ENCODE measurements at places on chromosomes 1 and 21.

DNA sequence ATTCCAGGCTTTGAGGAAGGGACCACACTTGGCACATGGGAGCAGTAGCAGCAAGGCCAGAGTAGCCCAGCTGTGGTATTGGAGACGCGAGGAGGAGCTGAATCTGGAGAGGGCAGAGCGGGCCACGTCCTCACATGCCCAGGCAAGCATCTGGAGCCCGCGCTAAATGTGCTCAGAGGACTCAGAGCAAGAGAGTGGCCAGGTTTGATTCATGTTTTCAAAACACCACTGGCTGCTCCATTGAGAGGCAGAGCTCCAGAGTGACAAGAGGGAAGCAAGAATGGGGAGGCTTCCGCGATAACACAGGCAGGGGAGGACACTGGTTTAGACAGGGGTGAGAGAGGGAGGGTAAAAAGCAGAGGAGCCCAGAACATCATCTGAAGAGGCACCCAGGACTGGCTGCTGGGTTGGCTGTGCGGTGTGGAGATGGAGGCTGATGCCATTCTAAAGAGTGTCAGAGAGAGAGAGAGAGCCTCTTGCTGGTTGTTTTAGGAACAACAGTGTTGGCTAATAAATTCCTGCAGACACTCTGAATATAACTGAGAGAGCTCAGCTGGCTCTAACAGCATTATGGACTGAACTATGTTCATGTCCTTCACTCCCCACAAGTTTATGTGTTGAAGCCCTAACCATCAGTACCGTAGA is 32.3 kb downstream of the RCAN1 start:
- peak; percentile 40 for DNase-seq

- DNase-seq = no peak
Measured at GRCh38 chr1:3673381-3674099, 21.2 kb downstream of the TP73 start.

GRCh38 chr1:223621312-223621734 is 44.2 kb downstream of the CAPN8 start:
- DNase-seq = no peak

DNA sequence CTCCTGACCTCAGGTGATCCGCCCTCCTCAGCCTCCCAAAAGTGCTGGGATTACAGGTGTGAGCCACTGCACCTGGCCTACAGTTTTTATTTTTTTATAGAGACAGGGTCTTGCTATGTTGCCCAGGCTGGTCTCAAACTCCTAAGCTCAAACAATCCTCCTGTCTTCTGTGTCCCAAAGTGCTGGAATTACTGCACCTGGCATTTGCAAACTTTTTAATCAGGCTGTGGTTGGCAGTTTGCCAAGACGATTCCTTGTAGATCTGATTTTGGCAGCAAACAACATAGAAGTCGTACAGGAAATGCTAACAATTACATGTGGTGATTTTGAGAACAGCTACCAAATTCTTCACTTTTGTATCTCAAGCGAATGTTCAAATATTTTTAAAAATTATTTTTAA is 10.1 kb downstream of the RBP7 start:
- DNase-seq = no peak

- peak; percentile 38 for DNase-seq
Measured at GRCh38 chr1:116537040-116537831, 33.6 kb downstream of the CD58 start.

GRCh38 chr1:239835946-239836440 is 255.7 kb upstream of the FMN2 start:
- DNase-seq = no peak

DNA sequence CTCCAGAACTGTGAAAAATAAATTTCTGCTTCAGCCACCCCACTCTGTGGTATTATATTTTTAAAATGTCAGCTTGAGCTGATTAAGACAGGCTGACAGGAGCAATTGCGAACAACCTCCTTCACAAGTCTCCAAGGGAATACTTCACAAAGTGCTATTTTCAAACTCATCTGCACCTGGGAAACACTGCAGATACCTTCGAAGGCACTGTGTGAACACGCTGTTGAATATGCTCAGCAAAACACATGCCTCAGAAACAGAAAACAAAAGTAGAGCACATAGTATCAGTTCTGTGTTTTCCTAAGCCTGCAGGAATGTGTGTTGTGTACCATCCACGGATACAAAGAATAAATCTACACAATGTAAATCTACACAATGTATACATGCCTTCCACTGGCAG is 10.6 kb downstream of the TSPAN2 start:
- no peak for DNase-seq

DNA sequence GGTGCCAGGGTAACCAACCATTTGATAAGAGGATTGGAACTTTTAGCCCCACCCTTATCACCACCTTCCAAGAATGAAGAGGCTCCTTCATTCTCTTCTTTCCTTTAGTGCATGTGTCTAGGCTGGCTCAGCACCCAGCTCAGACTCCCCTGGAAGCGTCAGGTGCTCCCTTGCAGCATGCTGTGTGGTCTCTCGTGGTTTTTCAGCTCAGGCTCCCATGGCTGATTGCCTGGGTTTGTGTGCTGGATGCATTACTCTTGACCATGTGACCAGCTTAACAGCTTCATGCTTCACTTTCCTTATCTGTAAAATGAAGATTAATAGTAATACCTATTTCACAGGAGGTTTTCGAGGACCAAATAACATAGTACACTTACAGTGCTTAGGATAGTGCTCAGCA is 198.4 kb downstream of the HHAT start:
- no peak for DNase-seq

DNA sequence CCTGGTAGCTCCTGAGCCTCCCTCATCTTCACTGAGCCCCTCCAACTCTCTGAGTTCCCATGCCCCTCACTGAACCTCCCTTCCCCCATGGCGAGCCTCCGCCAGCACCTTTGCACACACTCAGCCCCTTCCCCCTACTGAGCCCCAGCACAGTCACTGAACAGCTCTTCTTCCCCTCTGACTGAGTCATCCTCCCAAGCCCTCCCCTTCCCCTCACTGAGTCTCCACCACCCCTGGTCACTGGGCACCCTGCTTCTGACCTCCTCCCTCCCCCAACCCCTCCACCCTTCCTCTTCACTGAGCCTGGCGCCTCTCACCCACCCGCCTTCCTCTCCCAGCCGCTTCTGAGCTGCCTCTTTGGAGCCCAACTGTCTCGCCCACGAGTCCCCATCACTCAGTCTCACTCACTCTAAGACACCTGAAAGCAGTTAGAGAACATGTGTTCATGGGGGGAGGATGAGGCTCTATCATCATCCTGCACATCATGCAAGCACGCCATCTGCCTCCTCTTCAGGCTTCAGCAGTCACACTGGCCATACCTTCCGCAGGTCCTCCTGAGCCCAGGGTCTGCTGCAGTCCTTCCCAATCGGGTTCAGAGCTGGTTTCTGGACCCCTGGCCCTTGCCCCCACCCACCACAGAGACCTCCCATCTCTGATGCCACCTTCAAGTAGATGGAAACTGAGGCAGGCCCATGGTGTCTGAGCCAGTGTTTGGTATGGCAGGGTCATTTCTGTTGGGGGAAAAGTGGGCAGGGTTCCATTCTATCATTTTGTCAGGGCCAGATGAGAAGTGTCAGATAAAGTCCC is 2.0 kb upstream of the TRNP1 start:
- DNase-seq = peak; percentile 99

- no peak for DNase-seq
Measured at GRCh38 chr1:232978091-232978634, 27.8 kb downstream of the NTPCR start.

DNA sequence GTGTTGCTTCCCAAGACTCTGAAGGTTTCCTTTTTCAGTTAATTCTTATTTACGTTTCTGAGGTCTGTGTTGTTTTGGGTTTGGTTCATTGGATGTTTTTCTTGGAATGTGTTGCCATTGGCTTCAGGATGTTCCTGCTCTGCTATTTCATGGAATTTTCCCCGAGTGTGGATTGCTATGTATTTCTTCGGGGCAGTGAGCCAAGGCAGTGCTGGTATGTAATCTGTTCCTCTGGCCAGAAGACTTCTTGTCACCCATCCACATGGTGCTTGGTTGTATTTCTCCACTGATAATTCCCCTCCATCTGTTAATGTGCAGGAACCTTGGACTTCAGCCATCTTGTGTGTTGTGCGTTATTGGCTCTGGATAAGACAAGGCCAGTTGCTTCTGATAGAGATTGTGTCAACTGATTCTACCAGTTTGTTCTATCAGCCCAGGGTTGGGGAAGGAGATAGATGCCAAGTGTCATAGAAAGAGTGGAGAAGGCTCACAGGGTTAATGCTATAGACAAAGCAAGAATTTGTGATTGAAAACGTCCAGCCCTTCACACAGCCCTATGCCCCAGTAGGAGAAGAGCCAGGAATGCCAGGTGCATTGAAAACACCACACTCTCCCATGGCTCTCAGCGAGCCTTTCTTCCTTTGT is 505.2 kb downstream of the PLPP3 start:
- no peak for DNase-seq

DNA sequence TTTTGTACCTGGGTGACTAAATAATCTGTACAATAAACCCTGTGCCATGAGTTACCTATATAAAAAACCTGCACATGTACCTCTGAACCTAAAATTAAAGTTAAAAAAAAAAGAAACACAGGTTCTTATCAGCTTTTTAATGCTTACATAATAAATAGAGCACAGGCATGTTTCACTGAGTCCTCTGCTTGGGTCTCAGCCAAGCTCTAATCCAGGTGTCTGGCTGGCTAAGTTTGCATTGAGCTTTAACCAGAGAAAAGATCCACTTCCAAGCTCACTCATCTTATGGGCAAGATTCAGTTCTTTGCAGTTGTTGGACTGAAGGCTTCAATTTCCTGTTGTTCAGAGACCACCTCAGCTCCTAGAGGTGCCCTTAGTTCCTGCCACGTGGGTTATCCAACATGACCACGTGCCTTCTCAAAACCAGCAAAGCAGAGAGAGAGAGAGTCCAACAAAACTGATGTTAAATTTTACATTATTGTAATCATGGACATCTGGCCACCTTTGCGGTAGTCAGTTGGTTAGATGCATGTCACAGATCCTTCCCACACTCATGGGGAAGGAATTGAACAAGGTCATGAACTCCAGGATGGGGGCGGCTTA is 68.2 kb upstream of the TMPRSS2 start:
- DNase-seq = no peak

GRCh38 chr1:237492359-237492758 is 398.4 kb downstream of the ZP4 start:
- DNase-seq = no peak

GRCh38 chr1:99891997-99892396 is 41.8 kb downstream of the AGL start:
- DNase-seq = no peak

GRCh38 chr1:8384577-8384976 is 66.7 kb downstream of the SLC45A1 start:
- no peak for DNase-seq

DNA sequence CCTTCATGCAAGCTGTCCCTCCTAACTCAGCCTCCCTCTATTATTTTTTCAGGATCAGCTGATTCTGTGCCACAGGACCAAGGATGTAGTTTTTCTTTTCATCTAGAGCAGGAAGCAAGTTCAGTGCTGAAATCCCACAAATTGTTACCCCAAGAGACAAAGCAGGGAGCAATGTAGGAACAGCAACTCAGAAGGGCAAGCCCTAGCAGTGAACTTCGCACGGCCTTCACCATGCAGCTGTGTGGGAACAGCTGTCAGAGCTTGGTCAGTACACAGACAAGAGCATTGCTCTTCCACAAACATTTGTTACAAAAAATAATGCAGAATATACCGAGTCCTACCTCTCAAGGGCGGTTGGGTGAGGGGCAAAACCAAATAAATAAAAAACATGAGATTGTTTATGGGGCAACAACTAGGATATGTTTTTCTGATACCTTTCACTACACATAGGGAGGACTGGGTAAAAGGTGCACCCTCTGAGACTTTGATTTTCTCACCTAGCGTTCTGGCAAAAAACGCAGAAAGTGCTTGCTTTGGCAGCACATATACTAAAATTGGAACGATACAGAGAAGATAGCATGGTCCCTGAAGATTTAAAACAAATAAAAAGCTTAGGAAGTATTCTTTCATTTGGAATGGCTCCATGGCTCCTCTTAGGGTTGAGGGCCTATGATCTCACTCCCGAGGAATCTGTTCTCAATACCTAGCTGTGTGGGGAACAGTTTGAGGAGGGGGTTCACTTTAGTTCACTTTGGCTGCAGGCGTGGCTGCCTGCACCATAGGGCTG is 37.1 kb upstream of the ANGPTL7 start:
- DNase-seq = no peak

GRCh38 chr1:202938287-202938925 is 11.4 kb upstream of the KLHL12 start:
- DNase-seq = no peak

GRCh38 chr1:117321680-117322609 is 45.3 kb upstream of the MAN1A2 start:
- DNase-seq = no peak

- DNase-seq = no peak
Measured at GRCh38 chr21:41491412-41491811, 16.5 kb downstream of the TMPRSS2 start.

- DNase-seq = no peak
Measured at GRCh38 chr1:54227091-54227602, 27.2 kb downstream of the MRPL37 start.

DNA sequence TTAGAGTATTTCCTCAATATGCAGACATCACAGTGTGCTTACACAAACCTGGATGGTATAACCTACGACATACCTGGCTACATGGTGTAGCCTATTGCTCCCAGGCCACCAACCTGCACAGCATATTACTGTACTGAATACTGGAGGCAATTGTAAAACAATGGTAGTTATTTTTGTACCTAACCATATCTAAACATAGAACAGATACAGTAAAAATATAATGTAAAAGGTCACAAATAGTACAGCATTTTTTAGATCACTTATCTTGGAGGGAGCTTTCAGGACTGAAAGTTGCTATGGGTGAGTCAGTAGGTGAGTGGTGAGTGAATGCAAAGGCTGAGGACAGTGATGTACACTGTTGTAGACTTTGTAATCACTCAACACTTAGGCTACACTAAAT is 492.3 kb downstream of the MRPL39 start:
- no peak for DNase-seq

DNA sequence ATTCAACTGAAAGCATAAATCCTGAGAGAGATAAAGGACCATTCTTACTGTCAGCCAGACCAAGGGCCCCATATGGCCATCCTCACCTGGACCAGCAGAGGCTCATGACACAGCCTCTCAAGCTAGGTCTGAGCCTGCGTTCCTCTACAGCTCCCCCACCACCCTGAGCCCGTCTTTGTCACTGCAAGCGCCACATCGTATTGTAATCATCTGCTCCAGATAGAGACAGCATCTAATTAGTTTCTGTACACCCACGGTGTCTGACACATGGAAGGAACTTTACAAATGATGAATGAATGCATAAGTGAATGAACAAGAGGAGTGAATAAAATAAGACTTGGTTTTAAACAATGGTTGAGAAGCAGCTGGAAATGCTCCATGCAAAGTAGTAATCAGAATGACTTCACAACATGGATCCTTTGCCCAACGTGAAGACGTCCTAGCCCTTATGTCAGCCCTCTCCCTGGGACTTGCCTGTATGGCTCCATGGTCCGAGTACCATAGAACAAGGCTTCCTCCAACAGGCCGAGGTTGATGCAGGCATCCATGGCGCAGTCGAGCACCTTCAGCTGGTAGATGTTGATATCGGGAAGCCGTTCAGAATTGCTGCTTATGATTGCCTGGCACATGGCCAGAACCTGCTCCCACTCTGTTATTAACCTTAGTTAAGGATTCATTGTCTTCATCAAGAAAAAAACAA is 648.9 kb downstream of the SMYD3 start:
- DNase-seq = no peak

GRCh38 chr1:33126411-33127000 is 45.6 kb downstream of the AZIN2 start:
- no peak for DNase-seq

- no peak for DNase-seq
Measured at GRCh38 chr1:201169203-201169602, 14.9 kb upstream of the TMEM9 start.

- no peak for DNase-seq
Measured at GRCh38 chr21:34984356-34985058, 64.6 kb downstream of the RUNX1 start.

Data from kidney capillary endothelial cell (primary cell).